ENCODE measurements at places on chromosomes 5 and 9.

GRCh38 chr5:54745599-54745998 is 228.0 kb downstream of the SNX18 start:
- no peak for DNase-seq

DNA sequence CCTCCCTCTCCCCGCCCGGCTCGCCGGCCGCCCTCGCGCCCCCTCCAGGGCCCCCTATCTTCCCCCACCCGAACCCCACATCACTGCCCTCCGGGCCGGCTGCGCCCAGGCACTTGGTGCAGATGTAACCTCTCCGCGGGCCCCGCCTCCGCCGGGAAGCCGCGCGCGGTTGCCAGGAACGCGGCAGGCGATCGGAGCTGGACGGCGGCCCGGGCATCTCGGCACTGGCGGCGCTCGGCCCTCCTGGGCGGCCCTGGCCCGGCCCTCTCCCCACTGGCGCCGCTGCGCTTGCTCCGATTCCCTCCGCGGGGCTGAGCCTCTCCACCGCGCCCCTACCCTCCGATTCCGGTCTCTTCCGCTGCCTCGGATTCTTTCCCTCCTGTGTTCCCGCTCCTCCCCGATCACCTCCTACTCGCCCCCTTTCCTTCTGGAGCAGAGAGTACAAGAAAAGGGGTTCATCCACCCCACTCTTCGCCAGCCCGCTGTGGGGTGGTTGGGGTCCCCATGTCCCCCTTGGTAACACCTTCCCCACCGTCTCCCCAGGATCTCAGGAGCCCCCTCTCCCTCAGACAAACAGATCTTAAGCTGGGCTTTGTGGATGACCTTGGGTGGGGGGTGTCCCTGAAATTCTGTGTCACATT is 70.6 kb downstream of the C9orf50 start:
- no peak for DNase-seq

DNA sequence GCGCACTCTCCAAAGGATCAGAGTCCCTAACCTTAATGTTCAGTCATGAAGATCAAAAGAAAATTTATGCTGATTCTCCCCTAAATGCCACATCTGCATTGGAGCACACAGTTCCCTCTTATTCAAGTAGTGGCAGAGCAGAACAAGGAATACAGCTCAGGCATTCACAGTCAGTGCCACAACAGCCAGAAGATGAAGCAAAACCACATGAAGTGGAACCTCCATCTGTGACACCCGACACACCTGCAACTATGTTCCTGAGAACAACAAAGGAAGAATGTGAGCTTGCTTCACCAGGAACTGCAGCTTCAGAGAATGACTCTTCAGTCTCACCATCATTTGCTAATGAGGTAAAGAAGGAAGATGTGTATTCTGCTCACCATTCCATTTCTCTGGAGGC is 40.0 kb downstream of the CMYA5 start:
- DNase-seq: no peak

GRCh38 chr9:88237479-88237961 is 99.2 kb upstream of the SPATA31C2 start:
- no peak for DNase-seq

- DNase-seq: no peak
Measured at GRCh38 chr5:163379298-163380155, 57.9 kb upstream of the CCNG1 start.

- peak; percentile 26 for DNase-seq
Measured at GRCh38 chr5:154753792-154754191, 1.4 kb upstream of the LARP1 start.

DNA sequence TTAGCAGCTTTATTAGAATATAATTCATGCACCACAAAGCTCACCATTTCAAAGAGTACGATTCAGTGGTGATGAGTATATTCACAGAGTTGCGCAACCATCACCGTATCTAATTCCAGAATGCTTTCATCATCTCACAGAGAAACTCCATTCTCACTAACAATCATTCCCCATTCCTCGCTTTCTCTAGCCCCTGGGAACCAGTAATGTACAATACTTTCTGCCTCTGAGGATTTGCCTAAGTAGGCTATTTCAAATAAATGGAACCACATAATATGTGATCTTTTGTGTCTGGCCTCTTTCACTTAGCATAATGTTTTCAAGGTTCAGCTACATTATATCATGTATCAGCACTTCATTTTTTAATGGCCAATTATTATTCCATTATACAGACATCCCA is 145.1 kb upstream of the ADAMTS16 start:
- no peak for DNase-seq

GRCh38 chr9:88567870-88568269 is 32.9 kb downstream of the NXNL2 start:
- DNase-seq: no peak

DNA sequence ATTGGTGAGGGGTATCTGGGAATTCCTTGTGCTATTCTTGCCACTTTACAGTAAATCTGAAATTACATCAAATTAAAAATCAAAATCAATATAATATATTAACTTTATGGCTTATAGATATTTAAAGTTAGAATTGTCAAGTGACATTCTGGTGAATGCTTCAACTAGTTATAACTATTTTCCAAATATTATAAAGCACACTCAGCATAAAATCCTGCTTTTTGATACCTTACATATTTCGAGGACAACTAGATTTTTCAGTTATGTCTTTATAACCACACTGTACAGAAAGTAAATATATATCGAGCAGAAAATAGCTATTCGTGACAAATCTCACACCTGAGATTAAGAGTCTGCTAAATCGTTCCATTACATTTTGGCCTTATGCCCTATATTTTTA is 210.2 kb downstream of the PDE4D start:
- no peak for DNase-seq

DNA sequence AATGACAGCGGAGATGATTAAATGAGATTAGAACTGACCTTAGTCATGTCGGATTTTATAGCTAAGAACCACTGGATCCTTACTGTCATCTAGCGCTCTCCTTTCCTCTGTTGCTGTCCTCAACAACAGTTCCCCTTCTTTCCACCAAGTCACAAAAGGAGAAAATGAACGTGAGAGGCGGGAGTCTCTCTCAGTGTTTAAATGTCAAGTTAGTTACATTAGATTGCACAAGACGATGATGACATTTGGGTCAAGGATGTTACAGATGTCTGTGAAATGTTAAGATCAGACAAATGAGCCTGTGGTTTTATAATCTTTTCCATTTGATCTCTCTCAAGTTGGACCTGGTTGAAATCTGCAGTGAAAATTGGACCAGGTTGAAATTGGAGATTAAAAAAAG is 53.5 kb downstream of the FBXO38 start:
- peak; percentile 10 for DNase-seq

DNA sequence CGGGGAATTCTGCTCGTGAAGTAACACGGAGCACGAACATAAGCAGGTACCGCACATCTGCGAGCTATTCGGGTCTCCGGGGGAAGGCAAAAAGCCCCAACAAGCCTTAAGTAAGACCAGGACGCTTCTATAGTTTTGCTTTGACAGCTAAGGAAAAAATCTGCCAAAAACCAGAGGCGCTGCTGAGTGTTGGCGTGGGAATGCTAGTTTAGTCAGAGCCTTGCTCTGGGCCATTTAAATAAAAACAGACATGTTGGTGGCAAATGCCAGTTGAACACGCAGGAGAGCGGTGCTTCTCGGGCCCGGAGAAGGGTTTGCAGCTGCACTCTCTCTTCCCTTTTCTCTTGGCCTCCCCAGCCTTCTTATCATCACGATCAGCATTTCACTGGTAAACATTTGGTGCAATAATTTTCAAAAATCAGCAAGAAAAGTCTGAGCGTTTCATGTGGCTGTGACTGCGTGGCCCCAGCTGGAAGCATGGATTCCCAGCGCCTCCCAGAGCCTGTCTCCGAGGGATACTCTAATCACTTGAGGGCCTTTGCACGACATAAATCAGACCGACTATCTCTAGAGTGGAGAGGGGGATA is 6.4 kb upstream of the NOTCH1 start:
- peak; percentile 24 for DNase-seq

GRCh38 chr5:134784241-134784920 is 25.8 kb downstream of the DDX46 start:
- DNase-seq: peak; percentile 4

GRCh38 chr9:95834281-95834907 is 41.1 kb upstream of the ERCC6L2 start:
- peak; percentile 16 for DNase-seq

DNA sequence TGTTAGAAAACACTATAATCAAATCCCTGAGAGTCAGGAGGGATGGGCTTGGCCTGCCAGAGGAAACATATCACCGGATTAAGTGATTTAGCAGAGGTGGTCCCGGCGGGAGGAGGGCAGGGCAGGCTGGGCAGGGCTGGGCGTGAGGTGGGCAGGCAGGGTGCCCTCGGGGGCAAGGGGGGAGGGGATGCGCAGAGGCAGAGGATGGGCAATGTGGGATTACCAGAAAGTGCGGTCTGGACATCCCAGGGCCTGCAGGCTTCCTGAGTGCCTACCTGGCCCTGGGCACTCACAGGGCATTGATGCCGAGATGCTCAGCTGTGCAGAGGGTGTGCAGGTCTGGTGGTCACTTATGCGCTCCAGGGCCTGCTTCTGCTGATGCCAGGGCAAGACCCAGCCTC is 115.2 kb downstream of the ADAMTS2 start:
- DNase-seq: no peak

GRCh38 chr5:68643064-68643463 is 427.5 kb downstream of the PIK3R1 start:
- no peak for DNase-seq

- no peak for DNase-seq
Measured at GRCh38 chr5:173229382-173229959, 5.5 kb downstream of the NKX2-5 start.

GRCh38 chr5:142134331-142135010 is 25.9 kb downstream of the NDFIP1 start:
- DNase-seq: no peak

DNA sequence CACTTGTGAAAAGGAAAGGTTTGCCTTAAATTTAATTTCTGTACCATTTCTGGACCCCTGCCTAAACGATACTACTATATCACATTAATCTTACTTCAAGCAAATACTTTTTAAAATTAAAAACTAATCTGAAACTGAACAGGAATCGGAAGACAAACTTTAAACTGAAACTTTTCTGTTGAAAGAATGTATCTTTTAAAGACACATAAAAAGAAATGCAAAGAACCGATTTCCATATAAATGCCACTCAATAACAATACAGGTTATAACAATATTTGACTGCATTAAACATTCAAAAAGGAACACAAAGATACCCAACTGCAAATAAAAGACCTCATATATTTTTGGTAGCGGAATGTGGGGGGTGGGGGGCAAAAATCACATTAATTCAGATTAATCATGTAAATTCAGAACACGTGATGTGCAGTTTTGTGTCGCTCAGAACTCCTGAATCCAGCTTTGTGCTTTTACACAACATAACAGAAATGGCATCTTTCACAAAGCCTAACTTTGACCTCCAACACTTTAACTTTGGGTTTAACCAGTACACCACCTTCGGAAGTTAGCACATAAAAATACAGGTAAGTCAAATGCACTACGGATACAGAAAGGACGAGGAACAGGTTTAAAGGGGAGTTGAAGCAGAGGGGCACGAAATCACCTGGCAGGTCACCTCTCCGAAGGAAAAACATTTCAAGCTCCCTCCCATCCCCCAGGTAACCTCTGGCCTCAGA is 925 bp downstream of the LIFR start:
- DNase-seq: no peak

DNA sequence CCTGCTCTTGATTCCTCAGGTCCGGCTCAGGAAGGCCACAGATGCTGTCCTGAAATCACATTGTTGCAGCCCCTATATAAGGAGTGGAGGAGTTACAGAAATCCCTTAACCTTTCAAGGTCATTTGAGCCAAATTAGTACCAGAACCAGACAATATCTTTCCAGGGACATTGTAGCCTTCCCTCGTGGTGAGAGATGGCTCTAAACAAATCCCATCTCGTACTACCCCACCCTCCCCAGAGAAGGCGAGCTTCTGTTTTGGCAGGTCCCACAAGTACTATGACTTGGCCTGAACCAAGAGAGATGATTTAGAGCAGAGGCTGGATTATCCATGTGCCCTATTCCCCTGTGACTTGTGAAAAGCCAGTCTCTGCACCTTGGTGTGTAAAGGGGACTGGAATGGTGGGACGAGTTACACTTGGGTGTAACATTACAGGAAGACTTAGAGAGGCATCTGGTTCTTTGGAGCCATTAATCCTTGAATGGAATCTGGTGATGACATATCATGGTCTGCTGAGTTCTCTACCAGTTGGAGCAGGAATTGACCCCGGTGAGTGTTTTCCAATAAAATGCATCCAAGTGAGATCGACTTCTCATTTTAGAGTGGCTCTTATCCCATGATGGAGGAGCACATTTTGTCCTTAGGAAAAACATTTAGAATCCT is at the start of gene FAM240B:
Gene FAM240B, minus strand, starts transcription at position 51 of the 663 bp plus-strand sequence. CDS start 16,134 bp downstream, outside the sequence.
- no peak for DNase-seq
